ENCODE measurements at places on chromosomes 5 and 9. TPM values are rescaled to one million over a fixed set of nuclear protein-coding genes. Genes with fewer than 3 reads are reported as not detected.

The DNM1 gene
- total RNA-seq = 14.8 TPM

The PTPN3 gene
- 0.23 TPM for total RNA-seq

The DNAH5 gene
- total RNA-seq = 0.77 TPM

The F12 gene
- total RNA-seq = 2.2 TPM

The RNF183 gene
- not detected for total RNA-seq

The IRX1 gene
- 0.47 TPM for total RNA-seq

The RGS7BP gene
- total RNA-seq = 0.35 TPM

The TNFSF15 gene
- 0.26 TPM for total RNA-seq

The CD72 gene
- total RNA-seq = 2.2 TPM

The PTPDC1 gene
- total RNA-seq = 5.4 TPM

The RFESD gene
- 0.17 TPM for total RNA-seq

The UGT3A1 gene
- not detected for total RNA-seq

The CDC20B gene
- total RNA-seq = not detected

The TAF9 gene
- total RNA-seq = 66.4 TPM

The FSTL4 gene
- total RNA-seq = not detected
